ENCODE measurements at places on chromosomes 2 and 18.

GRCh38 chr18:72181241-72181764, 362.8 kb downstream of the CBLN2 start:
- DNase-seq = no peak

- DNase-seq = no peak
Observed at GRCh38 chr18:59488899-59489298, 129.8 kb upstream of the LMAN1 start.

GRCh38 chr2:61660511-61661388, 122.6 kb upstream of the XPO1 start:
- DNase-seq = no peak

DNA sequence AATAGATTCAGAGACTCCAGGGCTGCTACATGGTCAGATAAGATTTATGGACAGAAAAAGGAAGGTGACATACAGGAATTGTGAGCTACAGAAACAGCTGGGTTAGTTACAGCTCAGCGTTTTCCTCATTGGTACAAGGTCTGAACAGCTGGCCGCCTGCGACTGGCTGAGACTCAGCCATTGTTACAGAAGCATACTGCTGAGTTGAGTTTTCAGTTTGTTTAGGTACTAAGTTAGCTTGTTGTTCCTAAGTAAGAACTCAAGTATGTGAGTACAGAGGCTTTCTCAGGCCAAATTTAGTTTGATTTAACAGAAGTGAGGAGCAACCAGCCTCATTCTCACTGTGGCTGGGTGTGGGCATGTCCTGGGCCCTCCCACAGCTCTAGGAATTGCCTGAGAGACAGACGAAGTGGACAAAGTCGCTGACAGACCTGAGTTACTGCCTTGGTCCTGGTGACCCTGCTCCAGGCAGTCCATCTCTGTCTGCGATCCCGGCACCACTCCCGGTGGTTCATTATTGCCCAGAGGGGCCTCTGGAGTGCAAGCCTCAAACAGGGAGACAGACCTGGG, 27.8 kb upstream of the RHOB start:
- DNase-seq = peak; percentile 68

GRCh38 chr2:217972490-217972889, 30.3 kb downstream of the TNS1 start:
- no peak for DNase-seq

DNA sequence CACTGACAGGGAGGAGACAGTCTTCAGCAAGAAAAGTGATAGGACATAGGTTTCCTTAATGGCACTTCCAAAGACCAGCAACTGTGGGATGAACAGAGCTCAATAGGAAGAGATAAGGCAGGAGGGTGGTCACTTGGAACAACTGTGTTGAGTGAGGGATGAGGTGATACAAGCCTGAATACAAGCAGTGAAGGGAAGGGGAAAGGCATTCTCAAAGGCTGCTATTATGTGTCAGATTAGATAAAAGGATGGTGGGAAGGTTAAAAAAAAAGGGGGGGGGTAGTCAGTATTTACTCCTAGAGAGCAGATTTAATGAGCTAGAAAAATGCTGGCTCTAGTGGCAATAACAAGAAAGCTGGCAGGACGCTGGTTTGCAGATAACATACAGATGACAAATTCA, 25.7 kb downstream of the CCBE1 start:
- DNase-seq = no peak

GRCh38 chr2:121771976-121772742, 16.7 kb downstream of the TSN start:
- no peak for DNase-seq

DNA sequence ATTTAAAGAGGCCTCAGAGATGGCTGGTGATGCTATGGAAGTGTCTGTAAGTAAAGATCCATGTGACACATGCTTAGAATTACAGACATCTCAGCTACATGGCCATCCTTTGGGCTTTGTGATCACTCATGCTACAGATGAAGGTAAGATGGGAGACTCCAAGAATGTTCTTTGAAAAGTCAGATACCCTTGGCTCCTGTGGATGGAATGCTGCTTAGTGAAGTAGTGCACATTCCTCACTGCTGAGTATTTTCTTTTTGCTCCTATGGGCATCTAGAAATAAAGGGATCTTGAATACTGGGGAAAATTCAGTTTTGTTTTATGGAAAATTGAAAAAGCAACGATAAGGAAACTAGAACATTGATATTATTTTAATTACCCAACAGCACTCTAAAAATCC, 55.2 kb upstream of the REV1 start:
- DNase-seq = no peak

DNA sequence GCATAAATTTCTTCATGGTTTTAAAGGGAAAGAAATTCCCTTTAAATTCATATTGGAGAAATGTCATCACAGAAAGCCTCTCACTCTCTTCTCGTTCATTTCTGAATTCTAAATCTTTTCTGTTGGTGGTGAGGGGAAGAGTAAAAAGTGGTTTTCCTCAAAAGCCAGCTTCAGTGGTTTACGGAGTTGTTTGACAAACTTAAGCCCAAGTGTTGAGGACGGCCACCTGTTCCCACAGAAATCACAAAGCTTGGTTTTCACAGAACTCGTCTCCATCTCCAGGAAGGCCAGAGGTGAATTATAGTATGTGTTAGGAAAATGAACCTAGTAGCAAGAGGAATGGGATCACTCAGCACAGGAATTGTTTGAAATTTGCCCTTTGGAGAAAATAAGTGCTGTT, 316.2 kb downstream of the PDE11A start:
- no peak for DNase-seq

GRCh38 chr2:71827524-71827901, 320.1 kb downstream of the CYP26B1 start:
- DNase-seq = no peak

DNA sequence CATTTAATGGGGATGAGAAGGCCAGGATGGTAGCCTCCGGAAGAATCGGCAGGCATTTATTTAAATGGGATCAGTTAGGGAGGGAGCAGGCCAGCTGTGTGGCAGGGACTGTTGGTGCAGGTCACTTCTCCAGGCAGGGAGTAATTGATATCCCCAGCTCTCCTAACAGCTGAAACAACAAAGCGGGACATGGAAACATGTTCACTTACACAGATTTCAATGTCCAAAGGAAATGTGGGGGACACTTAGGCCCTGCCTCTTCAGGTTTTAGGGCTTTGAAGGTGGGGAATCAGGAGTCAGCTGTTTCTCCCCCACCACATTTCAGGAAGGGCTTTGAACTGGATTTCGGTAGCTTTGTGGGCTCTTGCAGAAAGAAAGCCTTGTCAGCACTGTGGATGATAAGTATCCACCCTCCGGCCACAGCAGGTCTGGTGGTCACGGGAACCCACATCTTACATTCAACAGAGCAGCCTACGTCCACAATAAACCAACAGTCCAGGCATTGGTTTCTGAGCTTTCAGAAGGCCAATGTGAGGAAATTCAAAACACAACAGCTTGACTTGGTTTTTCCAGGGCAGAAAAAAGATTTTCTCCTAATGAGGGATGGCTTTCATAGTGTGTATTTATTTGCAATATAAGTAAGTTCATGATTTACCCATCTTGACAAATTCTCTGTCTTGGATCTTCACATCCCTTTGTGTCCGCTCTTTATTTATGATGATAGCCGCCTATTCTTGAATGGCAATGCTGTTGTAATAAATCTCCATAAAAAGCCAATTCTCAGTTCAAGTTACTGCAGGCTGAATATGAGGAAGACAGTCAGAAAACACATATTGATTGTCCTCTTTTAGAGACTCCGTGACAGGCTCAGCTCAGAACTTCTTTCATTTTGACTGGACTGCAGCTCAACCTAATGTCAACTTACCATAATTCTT, 96.6 kb upstream of the NRP2 start:
- DNase-seq = no peak

DNA sequence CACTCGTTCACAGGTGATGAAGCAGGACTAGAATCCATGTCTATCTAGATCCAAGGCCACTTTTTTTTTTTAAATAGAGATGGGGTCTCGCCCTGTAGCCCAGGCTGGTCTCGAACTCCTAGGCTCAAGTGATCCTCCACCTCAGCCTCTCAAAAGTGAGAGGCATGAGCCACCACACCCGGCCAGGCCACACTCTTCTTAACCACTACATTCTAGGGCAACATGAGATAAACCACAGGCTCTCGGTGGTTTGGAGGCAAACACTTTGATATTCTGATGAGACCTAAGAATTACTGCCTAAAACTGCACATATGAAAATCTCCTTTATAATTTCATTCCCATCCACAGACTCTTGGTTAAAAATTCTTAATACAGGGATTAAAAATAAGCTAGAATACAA, 51.8 kb downstream of the USP34 start:
- no peak for DNase-seq

DNA sequence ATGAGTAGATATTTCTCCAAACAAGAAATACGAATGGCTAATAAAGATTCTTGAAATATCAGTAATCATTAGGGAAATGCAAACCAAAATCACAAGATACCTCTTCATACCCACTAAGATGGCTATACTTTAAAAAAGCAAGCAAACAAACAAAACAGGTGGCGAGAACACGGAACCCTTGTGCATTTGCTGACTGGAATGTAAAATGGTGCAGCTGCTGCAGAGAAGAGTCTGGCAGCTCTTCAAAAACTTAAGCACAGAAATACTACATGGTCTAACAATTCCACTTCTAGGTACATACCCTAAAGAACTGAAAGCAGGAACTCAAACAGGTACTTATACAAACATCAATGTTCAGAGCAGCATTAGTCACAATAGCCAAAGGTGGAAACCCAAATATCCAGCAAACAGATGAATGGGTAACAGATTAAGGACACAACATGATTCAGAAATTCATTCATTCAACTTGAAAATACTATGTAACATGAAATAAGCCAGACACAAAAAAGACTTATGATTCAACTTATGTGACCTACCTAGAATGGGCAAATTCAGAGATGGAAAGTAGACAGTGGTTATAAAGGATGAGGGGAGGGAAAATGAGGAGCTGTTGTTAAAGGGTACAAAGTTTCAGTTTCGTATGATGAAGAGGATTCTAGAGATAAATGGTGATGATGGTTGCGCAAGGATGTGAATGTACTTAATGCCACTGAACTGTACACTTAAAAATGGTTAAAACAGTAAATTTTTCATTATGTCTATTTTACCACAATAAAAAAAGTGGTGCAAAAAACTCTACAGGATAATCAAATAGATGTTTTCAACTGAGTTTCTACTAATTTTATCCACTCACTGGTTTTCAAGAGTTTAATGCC, 26.9 kb upstream of the GPR75 start:
- no peak for DNase-seq

- DNase-seq = no peak
Observed at GRCh38 chr2:99679518-99679917, 189.7 kb upstream of the REV1 start.

DNA sequence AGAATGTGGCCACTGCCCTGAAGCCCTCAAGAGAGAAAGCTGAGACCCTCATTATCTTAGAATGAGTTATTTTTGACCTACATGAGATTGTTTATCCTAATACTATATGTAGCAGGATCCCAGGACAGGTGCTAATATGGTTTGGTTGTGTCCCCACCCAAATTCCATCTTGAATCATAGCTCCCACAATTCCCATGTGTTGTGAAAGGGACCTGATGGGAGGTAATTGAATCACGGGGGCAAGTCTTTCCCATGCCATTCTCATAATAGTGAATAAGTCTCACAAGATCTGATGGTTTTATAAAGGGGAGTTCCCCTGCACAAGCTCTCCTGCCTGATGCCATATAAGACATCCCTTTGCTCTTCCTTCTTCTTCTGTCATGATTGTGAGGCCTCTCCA, 76.8 kb downstream of the CCBE1 start:
- no peak for DNase-seq

DNA sequence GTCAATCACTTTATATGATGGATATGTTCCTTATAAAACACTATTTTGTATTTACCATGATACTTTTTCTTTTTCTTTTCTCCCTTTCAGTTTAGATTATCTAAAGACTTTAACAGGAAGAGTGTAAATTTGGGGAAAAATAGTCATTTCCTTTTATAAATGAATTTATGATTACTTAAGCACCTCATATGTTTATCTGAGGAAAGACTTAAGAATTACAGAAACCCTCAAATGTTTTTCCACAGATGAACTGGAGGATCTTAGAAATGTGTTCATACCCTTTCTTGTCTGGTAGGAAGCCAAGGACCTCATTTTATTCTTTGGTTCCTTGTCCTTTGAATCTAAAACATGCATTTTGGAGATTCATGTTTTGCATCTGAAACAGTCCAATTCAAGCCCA, 36.7 kb downstream of the MAPRE2 start:
- no peak for DNase-seq

GRCh38 chr2:3805201-3805939, 102.0 kb downstream of the DCDC2C start:
- no peak for DNase-seq

DNA sequence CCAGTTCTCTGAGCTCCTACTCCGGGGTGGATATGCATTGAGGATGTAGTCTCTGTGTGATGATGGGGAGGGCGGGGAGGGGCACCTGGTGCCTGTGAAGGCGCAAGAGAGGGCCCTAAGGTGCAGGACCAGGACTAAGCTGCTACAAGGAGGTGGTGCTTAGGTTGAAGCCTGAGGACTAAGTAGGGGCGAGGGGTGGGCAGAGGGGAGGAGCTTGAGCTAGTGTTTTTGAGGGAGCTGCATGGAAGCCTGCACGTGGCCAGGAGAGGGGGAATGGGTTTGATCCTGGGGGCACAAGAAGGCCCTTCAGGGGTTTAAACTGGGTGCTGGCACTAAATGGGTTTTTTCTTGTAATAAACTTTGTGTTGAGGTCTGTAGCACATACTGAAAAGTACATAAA, 105.0 kb downstream of the UGGT1 start:
- DNase-seq = peak; percentile 52

- no peak for DNase-seq
Observed at GRCh38 chr18:44844486-44844885, 163.8 kb downstream of the SETBP1 start.

GRCh38 chr2:189542145-189542882, 38.3 kb downstream of the SLC40A1 start:
- peak; percentile 55 for DNase-seq

DNA sequence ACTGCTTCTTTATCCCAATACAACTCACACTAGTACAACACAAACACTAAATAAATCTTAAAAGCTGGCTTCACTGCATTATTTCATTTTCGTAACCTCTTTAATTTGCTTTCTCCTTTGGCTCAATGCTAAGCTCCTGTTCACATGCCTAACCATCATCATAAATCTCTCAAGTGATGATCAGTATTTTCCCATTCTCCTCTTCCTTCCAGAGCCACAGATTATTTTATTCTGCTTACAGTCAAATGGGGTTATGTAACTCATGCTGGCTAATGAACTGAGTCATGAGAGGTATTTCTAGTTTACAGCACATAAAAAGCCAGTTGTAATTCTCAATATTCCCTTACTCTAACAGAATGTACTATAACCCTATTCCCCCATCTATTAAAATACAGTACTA, 350.4 kb upstream of the ZC3H15 start:
- DNase-seq = no peak

- no peak for DNase-seq
Observed at GRCh38 chr2:215363461-215364156, 51.8 kb downstream of the ATIC start.

DNA sequence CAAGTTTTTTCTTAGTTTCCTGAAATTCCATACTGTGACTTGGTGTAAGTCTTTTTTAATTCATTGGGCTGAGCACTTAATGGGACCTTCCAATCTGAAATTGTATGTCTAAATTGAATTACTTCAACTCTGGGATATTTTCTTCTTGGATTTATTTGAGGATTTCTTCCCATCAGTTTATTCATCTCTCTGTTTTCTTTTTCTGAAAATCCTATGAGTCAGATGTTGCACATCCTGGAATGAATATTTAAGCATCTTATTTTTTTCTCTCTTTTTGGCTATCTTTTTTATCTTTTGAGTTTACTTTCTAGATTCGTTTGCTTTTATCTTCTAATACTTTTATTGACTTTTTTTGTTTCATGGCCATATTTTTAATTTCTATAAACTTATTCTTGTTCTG, 55.4 kb upstream of the ACYP2 start:
- DNase-seq = no peak

GRCh38 chr2:101956465-101957438, 35.0 kb upstream of the IL1R2 start:
- no peak for DNase-seq
